ENCODE measurements at places on chromosomes 16 and 17. TPM values are rescaled to one million over a fixed set of nuclear protein-coding genes. Genes with fewer than 3 reads are reported as not detected.

Gene PLCD3
- polyA plus RNA-seq, result 97.4 TPM

Gene C17orf107
- 0.38 TPM for polyA plus RNA-seq

Gene DHRS7C
- not detected for polyA plus RNA-seq

Gene RAB26
- 0.72 TPM for polyA plus RNA-seq

Gene INCA1
- 0.35 TPM for polyA plus RNA-seq

Gene HASPIN
- polyA plus RNA-seq, result 2.8 TPM

Gene MRPS7
- 127 TPM for polyA plus RNA-seq

Gene VWA3A
- not detected for polyA plus RNA-seq

Gene EME2
- 4.3 TPM for polyA plus RNA-seq

Gene SPATA2L
- 5.7 TPM for polyA plus RNA-seq

Gene NRN1L
- polyA plus RNA-seq, result not detected

Gene KRTAP4-9
- polyA plus RNA-seq, result not detected

Gene OTOP2
- not detected for polyA plus RNA-seq

Gene FASN
- 357 TPM for polyA plus RNA-seq

Gene KRT25
- not detected for polyA plus RNA-seq

Gene ZFP3
- polyA plus RNA-seq, result 0.58 TPM

Gene SPNS2
- 0.47 TPM for polyA plus RNA-seq

Gene KIFC3
- 47.0 TPM for polyA plus RNA-seq

Gene WNT3
- polyA plus RNA-seq, result 0.99 TPM

Gene ZC3H18
- 29.7 TPM for polyA plus RNA-seq

Gene SLC16A5
- 2.2 TPM for polyA plus RNA-seq

Gene GRIN2C
- polyA plus RNA-seq, result not detected

Gene ARHGAP27
- 10.0 TPM for polyA plus RNA-seq

Gene CAMKK1
- polyA plus RNA-seq, result 1.6 TPM

Gene CDH5
- polyA plus RNA-seq, result 0.02 TPM

Gene KRTAP3-2
- not detected for polyA plus RNA-seq

Gene NTN1
- polyA plus RNA-seq, result 0.47 TPM

Gene HSBP1
- polyA plus RNA-seq, result 189 TPM

Gene DNASE1L2
- polyA plus RNA-seq, result 0.47 TPM

Gene AATK
- polyA plus RNA-seq, result 0.22 TPM

Gene WFIKKN1
- 0.08 TPM for polyA plus RNA-seq

Gene KANSL1
- 6.8 TPM for polyA plus RNA-seq

Gene SLC9A5
- polyA plus RNA-seq, result 1.8 TPM

Gene STH
- polyA plus RNA-seq, result not detected

Gene PABPN1L
- polyA plus RNA-seq, result not detected

Gene LDHD
- 0.45 TPM for polyA plus RNA-seq

Gene CCL3
- not detected for polyA plus RNA-seq

Gene PARD6A
- polyA plus RNA-seq, result 1.6 TPM

Gene KCNH6
- polyA plus RNA-seq, result not detected

Gene CRYM
- 0.08 TPM for polyA plus RNA-seq

Gene NPB
- polyA plus RNA-seq, result 0.19 TPM

Gene SHISA9
- 0.01 TPM for polyA plus RNA-seq

Gene TPSD1
- polyA plus RNA-seq, result not detected

Gene TEX14
- not detected for polyA plus RNA-seq
